ENCODE measurements at places on chromosomes 1 and 21.

GRCh38 chr1:41492341-41492848 is 7.9 kb upstream of the EDN2 start:
- no peak for DNase-seq

DNA sequence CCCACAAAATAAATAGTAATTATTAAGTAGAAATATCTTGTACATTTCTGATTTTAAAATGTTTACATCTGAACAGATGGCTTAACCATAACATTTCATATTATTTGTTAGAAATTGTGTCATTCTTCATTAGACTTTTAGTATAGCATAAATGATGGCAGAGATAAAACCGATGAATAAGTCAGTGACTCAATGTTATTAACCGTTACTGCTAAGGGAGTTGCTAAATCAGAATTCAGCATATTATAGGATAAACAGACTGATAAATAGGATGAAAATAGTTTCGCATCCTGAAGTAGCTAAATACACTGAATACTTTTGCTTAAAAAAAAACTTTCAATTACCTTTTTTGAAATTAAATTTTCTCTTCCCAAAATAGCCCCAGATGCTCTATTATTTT is 610.6 kb upstream of the ZP4 start:
- no peak for DNase-seq

GRCh38 chr1:153978274-153978909 is 918 bp upstream of the JTB start:
- no peak for DNase-seq

- DNase-seq = peak; percentile 63
These were observed 202.7 kb downstream of the BACH1 start for GRCh38 chr21:29501451-29501850.

DNA sequence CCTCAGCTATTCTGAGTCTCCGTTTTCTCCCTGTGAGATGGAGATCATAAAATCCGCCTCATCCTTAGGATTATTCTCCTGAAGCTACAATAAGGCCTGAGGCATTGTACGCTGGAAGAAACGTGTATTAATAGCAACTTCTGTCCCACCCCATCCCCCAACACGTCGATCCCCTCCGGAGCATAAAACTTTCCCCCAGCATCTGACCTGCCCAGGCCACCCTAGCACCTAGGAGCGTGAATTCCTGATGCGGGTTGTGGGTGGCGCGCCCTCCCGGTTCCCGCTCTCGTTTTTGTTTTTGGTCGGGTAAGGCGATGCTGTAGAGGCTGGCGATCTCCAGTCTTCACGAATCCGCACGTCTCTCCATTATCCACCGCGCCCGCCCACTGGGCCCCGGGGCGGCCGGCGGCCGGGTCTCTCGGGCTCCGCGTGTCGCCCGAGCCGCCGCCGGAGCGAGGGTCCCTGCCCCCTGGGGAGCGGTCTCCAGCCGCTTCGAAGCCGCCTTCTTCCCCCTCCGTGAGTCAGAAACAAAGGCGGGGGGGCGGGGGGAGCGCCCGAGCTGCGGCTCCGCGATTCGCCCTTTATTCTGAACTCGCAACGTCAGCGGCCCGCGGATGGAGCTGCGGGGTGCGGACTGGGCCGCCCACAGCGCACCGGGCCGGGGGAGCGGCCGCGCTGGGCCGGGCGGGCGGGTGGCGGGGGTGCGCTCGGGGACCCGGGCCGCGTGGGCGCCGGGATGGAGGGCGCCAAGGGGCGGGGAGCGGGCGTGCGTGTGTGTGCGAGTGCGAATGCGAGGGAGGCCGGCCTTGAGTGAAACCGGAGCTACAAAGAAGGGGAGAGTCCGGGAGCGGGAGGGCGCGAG is at the start of gene PLEKHO1:
Gene PLEKHO1 (plus strand): TSS at position 646 of the 862 bp plus-strand sequence. CDS start 342 bp downstream, outside the sequence.
- peak; percentile 93 for DNase-seq

- no peak for DNase-seq
These were observed 295.4 kb upstream of the DAB1 start for GRCh38 chr1:57719274-57719673.

DNA sequence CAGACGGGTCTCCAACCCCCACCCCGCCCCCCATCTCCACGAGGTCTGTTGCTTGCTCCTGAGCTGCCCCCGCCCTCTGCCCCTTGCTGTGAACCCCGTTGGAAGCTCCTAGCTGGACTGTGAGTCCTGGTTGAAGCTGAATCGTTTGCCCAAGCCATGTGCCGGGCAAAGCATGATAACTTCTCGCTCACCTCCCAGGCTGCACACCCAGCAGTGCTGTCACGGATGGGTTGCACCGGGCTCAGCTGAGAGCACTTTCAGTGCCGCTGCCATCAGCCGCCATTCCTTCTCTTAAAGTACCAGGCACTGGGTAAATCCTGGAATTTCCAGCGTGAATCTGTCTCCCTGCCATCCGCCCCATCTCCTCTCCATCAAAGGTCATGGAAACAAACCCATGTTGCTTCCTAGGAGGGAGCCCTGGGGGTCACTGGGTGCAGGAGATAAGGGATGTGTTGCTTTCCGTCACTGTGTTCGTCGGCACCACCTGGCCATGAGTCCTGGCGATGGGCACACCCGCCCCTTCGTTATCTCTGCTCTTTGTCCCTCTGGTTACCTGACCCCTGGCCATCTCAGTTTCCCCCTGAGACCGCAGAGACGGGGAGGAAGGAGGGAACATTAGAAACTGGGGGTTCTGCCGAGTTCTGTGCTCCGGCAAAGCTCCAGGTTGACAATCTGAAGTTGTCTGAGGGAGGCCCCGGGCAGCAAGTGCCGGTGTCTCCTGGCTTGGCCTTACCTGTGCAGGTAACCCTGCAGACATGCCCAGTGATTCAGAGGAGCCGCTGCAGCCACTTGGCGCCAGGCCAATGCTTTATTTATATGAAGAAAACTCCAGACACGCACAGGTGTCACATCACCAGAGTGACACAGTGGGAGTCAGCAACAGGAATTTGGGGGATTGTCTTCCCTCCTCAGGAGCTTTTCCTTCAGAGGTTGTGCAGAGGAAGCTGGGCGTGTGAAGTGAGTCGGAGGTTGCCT is 2.7 kb downstream of the PDE9A start:
- DNase-seq = no peak

- peak; percentile 11 for DNase-seq
These were observed 5.1 kb downstream of the DCST1 start for GRCh38 chr1:155038602-155039307.

DNA sequence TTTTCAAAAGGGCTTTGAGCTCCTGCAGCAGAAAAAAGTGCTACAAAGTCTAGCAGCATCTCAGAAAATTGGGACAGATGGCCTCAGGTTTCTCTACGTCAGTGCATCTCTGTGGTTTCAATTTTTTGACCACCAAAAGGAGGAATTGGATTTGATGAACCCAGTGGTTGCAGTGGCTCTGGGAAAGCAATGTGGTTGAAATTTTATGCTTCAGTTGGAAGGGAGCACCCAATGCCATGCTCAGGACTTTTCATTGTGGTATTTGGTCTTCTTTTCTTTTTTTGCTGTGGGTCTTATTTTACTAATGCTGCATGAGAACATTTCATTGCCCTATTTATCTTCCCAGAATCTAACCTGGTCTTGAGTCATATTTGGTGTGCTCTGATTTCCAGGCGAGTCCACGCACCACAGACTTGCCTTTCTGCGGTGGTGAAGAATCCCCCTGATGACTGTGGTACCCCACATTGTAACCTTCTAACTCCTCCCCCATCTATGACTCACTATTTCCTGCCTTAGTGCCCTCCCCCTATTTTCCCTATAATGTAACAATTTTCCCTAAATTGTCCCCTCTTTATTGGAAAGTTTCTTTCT is 56.7 kb downstream of the S1PR1 start:
- peak; percentile 22 for DNase-seq

DNA sequence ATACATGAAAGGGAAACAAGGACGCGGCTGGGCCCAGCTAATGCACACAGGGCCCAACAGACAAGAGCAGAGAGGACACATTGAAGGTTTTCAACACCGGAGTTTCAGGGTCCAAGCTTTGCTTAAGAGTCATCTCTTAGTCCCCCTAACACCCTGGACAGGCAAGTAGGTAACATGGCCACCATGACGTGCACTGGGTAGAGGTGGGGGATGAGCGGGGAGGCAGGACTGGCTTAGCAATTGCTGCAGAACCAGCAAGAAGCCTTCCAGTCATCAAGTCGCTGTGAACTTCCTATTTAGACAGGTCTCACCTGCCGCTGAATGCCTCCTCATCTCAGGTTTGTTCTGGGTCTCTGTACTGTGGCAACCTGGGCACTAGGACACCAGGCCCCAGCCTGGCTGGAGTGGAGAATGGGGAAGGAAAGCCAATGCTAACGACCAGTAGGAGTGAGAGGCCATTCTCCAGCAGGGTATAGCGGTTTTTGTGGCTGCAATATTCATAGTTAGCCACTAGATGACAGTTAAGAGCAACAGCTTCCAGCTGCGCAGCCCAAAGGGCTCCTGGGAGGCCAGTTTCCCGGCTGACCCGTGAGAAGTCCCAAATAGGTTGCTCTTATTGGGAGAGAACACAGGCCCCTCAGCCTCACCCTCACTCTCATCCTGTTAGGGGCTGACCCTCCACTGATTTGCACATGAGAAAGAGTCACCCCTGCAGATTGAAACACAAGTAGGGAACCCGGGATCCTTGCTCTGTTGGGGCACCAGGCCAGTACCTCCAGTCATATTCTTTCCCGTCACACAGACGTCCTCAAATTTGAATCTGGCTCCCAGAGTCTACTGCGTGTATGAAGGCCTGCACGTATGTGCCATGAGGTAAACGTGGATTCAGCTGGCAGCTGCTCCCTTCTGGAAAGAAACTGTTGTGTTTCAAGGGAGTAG is 6.0 kb upstream of the PIGC start:
- peak; percentile 88 for DNase-seq

GRCh38 chr1:7899741-7900140 is 40.9 kb downstream of the TNFRSF9 start:
- DNase-seq = no peak

- no peak for DNase-seq
These were observed 41.3 kb downstream of the ADAMTS5 start for GRCh38 chr21:26925636-26926035.

- peak; percentile 23 for DNase-seq
These were observed 11.7 kb downstream of the ZC3H12A start for GRCh38 chr1:37485902-37486679.

DNA sequence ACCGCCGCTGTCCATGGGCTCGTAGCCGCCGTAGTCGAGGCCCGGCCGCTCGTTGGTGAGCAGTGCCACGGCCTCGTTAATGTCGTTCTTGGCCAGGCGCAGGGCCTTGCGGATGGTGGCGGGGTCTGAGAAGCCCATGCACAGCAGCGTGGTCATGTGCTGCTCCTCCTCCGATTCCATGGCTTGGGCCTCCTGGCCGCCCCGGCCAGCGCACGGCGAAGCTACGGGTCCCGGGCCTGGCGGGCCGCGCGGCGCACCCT is 300 bp downstream of the USP24 start:
- DNase-seq = peak; percentile 67

- DNase-seq = peak; percentile 87
These were observed 693 bp upstream of the PNRC2 start for GRCh38 chr1:23958810-23959460.

- no peak for DNase-seq
These were observed 17.2 kb downstream of the CDK18 start for GRCh38 chr1:205521686-205522085.

DNA sequence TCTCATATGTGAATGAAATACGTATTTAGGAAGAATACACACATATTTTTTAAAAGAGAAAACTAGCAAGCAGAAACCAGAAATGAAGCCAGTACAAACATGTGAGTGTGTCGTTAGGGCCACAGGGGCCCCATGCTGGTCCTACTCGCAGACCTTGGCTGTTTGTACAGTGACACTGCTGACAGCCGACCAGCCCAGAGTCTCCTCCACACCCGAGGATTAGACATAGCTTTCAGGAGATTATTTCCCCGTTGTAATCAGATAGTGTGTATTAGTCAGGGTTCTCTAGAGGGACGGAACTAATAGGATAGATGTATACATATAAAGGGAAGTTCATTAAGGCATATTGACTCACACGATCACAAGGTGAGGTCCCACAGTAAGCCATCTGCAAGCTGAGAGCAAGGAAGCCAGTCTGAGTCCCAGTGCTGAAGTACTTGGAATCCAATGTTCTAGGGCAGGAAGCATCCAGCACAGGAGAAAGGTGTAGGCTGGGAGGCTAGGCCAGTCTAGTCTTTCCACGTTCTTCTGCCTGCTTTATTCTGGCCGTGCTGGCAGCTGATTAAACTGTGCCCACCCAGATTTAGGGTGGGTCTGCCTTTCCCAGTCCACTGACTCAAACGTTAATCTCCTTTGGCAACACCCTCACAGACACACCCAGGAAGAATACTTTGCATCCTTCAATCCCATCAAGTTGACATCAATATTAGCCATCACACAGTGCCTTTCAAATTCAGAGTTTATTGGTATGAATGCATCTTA is 51.2 kb downstream of the DIP2A start:
- no peak for DNase-seq

GRCh38 chr1:241156231-241156965 is 200.6 kb downstream of the RGS7 start:
- DNase-seq = peak; percentile 30

- no peak for DNase-seq
These were observed 70.5 kb downstream of the CD2 start for GRCh38 chr1:116824631-116825206.

GRCh38 chr1:225467193-225468020 is 39.6 kb upstream of the LBR start:
- no peak for DNase-seq

- DNase-seq = no peak
These were observed 28.8 kb downstream of the CYYR1 start for GRCh38 chr21:26544201-26544775.

- no peak for DNase-seq
These were observed 137.4 kb downstream of the BACH1 start for GRCh38 chr21:29436143-29436542.

GRCh38 chr1:228154670-228155571 is 5.2 kb downstream of the GJC2 start:
- no peak for DNase-seq

DNA sequence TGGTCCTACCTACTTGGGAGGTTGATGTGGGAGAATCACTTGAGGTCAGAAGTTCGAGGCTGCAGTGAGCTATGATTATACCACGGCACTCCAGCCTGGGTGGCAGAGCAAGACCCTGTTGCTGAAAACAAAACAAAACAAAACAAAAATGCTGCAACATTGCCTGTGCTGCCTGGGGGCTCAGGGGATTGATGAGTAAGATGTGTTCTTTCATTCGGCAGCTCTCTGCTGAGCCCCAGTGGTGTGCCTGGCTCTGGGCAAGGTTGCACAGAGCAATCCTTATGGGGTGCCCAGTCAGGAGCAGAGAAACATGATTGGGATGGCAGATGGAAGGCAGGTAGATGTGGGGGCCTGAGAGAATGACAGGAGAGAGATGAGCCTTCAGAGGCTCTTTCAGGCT is 28.6 kb upstream of the KDM4A start:
- no peak for DNase-seq

GRCh38 chr1:157944663-157945280 is 48.7 kb upstream of the KIRREL1 start:
- DNase-seq = no peak

GRCh38 chr1:176110203-176110602 is 96.9 kb downstream of the COP1 start:
- DNase-seq = peak; percentile 18

Data from adipocyte (in vitro differentiated cells).